Muscle of leg (tissue), 16 donors: ENCODE measurements at places on chromosomes 3 and 15. TPM values are rescaled to one million over a fixed set of nuclear protein-coding genes. Genes with fewer than 3 reads are reported as not detected.

The DLL4 gene
- 9.7 TPM for total RNA-seq

DNA sequence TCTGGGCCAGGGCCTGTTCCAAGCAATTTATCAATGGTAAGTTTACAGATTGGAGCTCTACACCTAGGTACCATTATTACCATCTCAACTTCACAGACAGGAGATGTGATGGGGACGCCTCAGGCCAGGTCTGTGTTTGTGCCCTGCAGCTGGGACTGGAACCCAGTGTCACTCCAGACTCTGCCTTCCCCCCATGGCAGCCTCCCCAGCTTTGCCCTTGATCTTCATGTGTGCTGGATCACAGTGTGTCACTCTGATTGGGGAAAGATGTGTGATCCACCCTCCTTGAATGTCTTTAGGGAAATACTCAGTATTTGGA, 59.6 kb downstream of the MGLL start:
- no peak for DNase-seq

The PIF1 gene
- 4.3 TPM for total RNA-seq

The TMC3 gene
- total RNA-seq, result 0.04 TPM

The SI gene
- total RNA-seq, result not detected

The GRK7 gene
- 0.04 TPM for total RNA-seq

GRCh38 chr15:62681939-62682896, 360.3 kb upstream of the TPM1 start:
- DNase-seq, result no peak

DNA sequence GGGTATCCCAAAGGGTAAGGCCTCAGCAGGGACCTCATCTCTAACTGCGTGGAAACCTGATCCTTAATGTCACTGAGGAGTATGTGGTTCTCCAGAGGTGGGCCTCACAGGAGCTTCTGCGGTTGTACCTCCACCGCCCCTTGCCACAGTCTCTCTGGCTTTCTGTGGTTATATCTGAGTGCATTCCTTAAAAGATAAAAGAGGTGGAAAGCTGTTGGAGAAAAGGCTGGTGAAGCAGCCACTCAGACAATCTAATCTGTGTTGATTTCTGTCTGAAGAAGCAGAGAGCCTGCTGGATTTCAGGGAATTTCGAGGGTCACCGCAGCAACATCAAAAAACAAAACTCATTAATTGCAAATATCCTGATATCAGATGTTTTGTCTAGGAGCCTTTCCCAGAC, 51.4 kb downstream of the SEMA6D start:
- DNase-seq, result no peak

The SPATA16 gene
- not detected for total RNA-seq

The CAMK2N2 gene
- 0.04 TPM for total RNA-seq

The NUSAP1 gene
- 39.2 TPM for total RNA-seq

The GPR15 gene
- total RNA-seq, result not detected

DNA sequence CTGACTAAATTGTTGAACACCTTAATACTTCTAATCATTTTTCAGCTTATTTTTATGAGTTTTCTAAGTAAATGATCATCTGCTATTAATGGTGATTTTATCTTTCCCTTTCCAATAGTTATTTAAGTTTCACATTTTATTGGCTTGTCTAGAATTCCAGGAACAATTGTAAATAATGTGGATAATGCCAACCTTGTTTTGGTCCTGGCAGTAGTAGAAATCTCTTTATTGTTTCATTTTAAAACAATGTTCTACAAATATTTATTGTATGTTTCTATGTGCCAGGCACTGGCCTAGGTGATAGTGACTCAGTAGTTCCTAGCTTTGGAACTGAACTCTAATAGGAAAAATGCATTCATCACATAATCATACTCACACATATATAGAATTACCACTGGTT, 264.1 kb downstream of the ADAMTSL3 start:
- DNase-seq, result no peak

DNA sequence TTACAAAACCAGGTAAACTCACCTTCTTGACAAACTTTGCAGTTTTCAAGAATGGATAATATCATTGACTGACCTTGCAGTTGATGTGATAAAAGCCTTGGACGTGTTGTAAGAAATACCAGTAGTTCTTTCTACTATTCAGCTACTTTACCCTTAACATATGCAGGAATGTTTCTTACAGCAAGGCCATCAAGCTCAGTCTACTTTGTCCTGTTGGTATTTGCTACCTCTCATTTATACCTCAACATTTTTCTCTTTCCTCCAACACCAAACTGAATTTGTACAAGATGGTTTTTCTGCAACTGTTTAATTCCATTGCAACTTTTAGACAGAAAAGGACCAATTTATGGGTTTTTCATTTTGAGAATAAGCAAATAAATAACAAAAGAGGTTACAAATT, 147.4 kb upstream of the BCHE start:
- no peak for DNase-seq

The CPLX3 gene
- total RNA-seq, result not detected

The ROBO2 gene
- total RNA-seq, result 7.2 TPM

DNA sequence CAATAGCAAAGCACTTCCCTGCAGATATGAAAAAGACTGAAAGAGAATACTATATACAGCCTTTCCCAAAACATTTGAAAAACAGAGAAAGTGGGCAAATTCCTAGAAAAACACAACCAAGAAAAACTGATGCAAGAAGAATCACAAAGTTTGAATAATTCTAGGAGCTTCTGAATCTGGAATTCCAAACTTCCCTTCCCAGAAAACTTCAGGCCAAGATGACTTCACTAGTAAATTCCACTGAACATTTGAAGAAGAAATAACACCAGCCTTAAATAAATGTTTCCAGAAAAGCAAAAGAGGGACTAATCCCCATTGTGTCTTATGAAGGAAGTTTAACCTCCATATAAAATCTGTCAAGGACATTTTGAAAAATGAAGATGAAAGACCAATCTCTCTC, 15.8 kb upstream of the NSMCE3 start:
- DNase-seq, result peak; percentile 13

DNA sequence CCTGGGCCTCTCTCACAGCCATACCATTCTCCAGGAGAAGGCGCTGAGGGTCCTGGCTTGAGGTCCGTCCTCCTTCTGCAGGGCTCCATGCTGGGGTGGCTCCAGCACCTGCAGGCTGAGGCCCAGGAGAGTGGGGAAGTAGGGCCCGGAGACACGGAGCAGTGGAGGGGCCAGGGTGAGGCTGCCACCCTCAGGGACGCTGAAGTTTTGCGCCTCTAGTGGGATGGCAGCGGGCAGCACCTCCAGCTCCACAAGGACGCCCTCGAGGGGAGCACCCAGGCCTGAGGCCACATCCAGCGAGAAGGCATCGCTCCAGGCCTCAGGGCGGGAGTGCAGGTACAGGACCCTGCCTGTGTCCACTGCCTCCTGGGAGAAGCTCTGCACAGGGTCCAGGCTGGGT, 27.5 kb downstream of the CSPG4 start:
- no peak for DNase-seq

The ANKRD34C gene
- under 0.01 TPM for total RNA-seq

DNA sequence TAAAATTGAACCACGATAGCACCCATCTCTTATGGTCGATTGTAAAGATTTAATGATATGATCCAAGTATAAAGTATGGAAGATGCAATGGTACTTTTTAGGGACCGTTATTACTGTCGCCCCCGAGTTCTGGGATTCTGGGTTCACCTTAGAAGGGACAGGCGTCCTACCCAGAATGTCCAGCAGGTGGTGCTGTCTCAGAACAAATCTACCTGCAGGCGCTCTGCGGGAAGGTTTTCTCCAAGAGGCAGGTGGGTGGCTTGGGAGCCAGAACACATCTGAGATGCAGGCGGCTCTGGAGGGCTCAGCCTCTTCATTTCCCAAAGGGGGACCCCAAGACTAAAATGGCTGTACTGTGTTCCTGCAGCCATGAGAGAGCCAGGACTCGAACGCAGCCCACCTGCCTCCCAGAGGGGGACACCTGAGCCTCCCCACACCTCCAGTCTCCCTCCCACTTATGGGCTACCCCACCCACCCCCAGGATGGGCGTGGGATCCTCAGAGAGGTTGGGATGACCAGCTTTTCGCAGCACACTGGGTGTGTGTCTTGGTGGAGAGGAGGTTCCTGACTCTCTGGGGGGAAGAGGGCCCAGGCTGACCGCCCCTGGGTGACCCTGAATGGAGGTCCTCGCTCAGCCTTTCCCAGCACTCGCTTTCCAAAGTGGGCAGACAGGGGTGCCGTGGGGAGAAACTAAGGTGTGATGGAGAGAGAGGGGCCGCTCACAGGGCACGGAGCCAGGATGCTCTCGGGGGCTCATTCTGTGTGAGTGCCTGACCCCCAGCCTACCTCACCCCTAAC, 28.1 kb upstream of the CORO2B start:
- DNase-seq, result peak; percentile 68

DNA sequence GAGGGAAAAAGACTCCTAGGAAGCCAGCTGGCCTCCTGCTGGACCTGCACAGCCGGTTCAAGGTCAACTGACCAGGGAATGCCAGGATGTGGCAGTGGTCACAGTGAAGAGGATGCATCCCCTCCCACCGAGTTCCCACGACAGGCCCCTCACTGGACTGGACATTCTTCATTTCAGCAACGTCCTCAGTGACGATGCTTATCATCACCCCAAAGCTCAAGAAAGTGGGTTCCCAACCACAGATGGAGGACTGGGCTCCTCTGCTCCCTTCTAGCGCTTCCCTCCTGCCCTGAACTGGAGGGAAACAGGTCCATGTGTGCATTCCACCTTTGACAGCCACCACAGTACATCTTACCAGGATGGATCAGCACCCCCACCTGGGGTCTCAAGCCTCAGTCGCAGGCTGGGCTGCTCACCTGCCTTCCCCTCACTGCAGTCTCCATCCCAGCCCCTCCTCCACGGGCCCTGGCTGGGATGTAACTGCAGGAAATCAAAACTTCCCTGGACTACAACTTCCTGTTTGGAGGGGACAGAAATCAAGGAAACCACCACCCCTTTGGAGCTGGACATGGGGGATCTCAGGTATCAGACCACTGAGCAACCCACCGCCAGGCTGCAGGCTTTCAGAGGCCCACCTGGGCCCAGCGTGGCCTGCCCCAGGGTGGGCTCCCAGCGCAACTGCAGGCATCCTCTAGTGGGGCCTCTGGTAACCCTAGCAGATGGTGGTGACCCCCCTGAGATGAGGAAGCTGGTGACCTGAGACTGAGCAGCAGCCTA, 7.3 kb downstream of the CALML4 start:
- DNase-seq, result no peak

- no peak for DNase-seq
Measured at GRCh38 chr15:25342629-25343028, 96.2 kb downstream of the UBE3A start.
